ENCODE measurements at places on chromosomes 5 and 9.

DNA sequence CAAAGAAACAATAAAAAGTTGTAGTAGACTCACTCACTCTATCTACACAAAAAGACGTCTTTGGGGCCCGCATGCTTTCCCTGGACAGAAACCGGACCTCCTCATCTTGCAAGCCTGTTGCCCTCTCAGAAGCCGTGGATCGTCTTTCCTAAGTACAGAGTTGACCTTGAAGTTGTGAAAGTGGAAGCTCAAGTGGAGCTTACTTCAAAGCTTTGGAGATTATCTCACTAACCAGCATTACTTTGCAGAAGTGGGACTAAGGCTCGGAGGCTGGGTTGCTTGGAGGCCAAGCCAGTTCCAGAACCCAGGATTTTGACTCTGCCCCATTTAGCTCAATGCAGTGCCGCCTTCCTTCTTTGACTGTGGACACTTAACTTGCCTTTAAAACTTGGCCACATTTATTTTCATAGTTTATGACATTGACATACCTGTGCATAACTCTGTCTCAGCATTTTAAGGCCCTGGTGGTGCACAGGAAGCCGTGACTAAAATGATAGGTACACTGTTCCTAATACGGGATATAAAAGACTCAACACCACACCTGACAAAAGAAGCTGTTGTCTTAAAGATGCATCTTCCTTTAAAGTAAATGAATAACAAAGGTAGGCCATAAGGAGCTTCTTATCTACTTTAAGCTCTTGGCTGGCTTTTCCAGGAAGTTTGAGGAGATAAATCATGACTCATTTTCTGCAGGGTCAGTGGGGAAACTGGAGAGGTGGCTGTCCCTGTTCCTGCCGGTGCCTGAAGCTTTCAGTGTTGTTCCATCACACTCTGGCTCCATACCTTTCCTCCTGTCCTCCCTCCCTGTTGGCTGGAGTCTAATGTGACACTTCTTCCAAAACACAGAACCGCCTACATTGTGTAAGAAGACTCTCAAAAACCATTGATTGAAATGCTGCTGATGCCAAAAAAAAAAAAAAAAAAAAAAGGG is 10.7 kb downstream of the SLC25A25 start:
- DNase-seq, result no peak

DNA sequence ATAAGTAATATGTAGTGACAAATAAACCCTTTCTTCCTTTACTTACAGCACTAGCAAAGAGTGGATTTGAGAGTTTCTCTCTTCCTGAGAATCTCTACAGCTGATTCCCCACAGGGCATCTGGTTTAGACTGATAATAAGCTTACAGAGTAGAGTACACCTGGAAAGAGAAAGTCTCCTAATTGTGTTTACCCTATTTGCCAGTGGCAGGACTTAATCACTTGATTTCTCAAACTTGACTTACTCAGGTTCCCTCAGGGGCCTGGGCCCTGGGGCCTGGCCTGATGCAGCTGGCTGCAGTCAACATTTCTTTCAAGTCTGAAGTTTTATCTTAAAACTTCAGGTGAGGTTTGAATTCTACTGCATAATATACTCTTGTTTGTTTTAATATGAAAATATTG is 38.0 kb upstream of the UBTD2 start:
- no peak for DNase-seq

- DNase-seq, result no peak
These were observed 86.4 kb downstream of the ADRB2 start for GRCh38 chr5:148912714-148913398.

GRCh38 chr5:139076111-139076510 is 122.1 kb downstream of the SIL1 start:
- DNase-seq, result no peak

GRCh38 chr5:96876292-96876850 is at the start of gene ERAP2:
Gene ERAP2 (plus strand): TSS chr5:96876500. CDS start chr5:96879686, 3,186 bp downstream.
- peak; percentile 74 for DNase-seq

- no peak for DNase-seq
These were observed 10.4 kb downstream of the ZNF618 start for GRCh38 chr9:113886466-113886865.

DNA sequence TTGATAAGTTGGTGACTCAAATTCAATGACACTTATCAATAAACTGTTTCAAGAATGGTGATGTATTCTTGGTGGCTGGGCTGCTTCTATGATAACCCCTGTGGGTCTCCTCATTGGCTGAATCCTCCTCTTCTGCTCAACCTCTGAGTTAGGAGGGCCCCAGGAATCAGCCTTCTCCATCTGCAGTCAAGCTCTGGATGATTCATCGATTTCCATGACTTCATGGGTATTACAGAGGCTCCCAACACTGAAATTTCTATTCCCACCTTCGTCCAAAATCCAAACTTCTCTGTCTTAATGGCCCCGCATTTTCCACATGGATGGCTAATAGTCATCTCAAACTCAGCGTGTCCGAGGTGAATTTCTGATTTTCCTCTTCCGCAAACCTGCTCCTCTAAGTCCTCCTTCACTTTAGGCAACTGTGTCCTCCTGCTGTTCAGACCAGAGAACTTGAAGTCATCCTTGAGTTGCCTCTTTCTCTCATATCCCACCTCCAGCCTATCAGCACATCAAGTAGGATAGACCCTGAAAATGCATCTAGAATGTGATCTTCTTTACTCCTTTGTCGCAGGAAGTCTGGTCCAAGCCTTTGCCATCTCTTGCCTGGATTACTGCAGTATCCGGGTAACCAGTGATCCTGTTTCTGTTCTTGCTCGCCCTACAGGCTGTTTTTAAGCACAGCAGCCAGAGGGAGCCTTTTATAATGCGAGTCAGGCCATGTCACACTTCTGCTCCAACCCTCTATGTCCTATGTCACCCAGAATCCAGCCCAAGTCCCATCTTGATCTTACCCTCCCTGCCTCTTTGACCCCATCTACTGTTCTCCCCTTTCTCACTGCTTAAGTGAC is 41.4 kb upstream of the IL7R start:
- no peak for DNase-seq

DNA sequence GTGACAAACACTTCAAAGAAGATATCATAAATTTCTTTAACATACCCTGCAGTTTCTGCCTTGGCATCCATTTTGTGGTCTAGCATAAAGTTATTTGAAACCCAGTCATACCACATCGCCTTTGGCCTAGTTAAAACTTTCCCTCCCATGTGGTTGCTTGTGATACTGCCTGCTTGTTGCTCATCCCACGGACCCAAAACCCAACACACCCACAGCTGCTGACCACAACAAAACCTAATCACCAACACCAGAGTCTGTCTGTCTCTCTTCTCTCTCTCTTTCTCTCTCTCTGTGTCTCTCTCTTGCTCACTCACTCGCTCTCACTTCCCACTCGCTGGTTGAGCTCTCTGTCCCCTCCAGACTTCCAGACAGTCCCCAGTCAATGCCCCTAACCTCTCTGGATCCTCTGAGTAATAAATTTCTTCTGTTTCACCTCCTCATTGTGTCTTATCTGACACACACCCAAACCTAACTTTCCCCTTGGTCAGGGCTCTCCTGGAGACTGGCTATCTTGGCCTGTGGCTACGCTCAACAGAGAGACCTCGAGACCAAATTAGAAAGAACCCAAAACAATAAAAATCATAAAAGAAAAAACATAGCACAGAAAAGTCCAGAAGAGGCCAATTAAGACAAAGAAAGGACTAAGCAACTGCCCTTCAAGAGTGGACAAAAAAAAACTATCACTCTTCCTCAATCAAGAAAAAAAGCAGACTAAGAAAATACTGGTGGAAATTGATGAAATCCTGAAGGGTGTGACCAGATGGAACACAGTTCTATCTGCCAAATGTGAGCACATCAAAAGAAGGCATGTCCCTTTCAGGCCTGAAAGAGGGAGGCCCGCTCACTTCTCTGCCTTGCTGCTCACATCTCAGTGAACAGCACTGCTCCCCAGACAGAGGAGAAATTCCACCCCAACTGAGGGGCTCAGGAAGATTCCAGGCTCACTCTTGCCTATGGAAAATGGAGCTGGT is 41.5 kb downstream of the TTLL11 start:
- DNase-seq, result no peak

GRCh38 chr9:76733096-76733495 is 31.1 kb upstream of the PCA3 start:
- no peak for DNase-seq

- no peak for DNase-seq
These were observed 362.3 kb upstream of the PRR16 start for GRCh38 chr5:120101771-120102170.

- no peak for DNase-seq
These were observed 63.7 kb upstream of the IFNK start for GRCh38 chr9:27460226-27461023.

GRCh38 chr9:92713528-92713927 is 43.6 kb upstream of the IPPK start:
- DNase-seq, result no peak

DNA sequence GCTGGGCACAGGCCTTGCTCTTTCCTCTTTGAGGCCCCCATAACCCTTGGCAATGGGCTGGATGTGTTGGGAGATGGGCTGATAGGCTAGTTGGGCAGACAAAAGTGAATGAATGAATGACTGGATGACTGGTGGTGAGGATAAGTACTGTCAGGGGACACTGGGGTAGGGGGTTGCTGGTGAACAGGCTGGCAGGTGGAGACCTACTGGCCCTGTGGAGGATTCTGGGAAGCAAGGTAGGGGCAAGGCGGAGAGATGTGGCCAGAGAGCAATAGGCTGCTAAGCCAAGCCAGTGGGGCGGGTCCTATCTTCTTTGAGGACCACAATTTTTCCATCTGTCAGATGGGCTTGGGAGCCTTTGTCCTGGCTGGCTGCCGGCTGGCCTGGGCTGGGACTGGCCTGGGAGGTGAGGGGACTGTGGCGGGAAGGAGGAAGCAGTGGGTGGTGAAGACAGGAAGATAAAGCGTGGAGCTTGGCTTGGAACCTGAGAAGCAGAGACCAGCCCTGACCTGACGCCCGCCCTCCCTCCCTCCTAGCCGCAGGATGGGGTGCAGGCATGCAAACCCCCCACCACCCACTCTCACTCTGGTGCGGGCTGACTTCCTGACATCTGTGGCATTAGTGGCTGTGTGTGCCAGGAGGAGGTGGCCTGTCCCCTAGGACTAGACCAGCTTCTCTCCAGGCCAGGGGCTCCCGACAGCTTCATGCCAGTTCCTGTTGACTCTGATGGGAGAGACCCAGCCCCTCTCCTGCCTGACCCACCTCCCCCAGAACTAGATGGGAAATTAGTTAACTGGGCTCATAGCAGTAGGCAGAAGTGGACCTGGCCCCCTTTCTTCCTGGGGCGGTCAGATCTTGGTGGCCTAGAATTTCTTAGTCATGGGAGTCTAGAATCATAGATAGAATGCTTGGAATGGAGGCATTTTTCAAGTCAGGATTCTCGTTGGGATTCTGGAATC is 9.5 kb downstream of the CXXC5 start:
- peak; percentile 17 for DNase-seq

GRCh38 chr9:120531683-120532300 is 48.2 kb downstream of the CDK5RAP2 start:
- no peak for DNase-seq

- no peak for DNase-seq
These were observed 15.9 kb downstream of the GRHPR start for GRCh38 chr9:37438359-37438758.

DNA sequence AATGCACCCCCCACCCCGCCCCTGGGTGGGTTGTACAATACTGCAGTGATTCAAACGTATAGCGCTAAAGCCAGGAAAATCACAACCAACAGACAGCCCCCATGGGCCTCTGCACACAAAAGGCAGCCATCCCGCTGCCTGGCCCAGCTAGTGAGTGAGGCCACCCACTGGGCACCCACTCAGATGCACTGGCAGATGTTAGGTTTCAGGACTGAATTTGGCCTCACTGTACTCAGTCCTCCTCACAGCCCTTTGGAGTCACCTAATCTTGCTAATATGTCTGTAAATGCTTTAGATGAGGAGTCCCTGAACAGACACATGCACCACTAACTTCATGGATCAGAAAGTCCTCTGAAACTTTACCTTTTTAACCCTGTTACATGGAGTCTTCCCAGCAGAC is 87.7 kb downstream of the FSTL4 start:
- DNase-seq, result no peak

- no peak for DNase-seq
These were observed 46.3 kb upstream of the GLIS3 start for GRCh38 chr9:4346131-4346530.

DNA sequence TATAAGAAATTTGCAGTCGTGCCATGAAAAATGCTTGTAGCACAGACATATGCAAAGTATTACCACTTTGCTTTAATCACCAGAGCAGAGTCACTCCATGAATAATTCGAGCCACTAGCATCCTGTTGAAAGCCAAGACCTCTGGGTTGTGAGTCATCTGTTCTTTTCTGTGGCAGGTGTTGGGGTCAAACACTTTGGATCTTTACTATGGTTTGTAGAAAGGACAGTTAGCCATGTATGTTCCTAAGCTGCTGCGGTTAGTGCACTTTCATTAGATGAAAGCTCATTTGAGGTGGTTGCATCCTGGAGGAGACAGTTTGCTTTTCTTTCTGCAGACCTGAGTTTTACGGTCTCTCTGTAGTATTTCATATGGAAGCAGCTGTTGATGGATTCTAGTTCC is 223.7 kb downstream of the DMRT2 start:
- no peak for DNase-seq

DNA sequence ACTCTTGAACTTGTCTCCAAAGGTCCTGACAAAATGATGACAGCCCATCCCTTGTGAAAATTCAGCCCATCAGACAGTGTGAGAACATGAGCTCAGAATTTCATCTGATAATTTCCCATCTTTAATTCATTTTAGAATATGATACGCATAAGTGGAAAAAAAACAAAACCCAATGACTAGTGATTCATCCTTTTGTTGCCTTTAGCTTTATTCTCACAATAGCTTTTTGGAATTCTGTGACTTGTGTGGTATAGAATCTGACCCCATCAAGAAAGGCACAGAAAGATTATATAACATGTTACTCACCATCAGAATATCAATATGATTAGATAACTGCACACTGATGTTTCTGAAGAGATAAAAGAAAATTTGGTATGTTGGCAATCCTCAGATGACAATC is 16.1 kb upstream of the TMED7 start:
- DNase-seq, result no peak

DNA sequence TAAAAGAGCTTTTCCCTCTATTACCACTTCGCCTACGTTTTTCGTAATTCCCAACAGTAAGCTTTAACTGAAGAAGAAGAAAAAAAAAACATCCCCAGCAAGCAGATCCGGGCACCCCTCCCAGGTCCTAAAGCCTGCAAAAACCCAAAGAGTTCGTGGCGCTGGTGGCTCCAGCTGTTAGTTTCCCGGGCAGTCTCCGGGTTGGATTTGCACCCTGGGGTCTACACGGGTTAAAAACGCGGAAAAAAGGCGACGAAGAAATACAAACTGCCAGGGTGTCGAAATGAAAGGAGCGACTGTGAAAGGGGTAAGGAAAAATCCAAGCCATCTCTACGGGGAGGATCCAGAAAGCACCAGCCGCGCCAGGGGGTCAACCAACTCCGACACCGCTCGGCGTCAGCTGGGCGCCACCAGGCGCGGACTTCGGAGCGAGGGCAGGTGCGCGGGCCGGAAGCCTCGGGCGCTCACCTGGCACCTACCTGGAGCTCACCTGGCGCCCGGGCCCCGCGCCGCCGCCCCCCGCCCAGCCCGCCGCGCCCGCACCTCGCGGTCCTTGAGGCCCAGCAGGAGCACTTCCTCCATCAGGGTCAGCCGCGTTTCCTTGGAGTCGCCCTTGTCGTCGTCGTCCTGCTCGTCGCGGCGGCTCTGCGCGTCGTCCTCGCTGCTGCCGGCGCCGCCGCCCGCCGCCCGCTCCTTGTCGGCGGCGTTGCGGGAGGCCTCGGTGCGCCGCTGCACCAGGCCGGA is 680 bp downstream of the GOLPH3 start:
- DNase-seq, result peak; percentile 72

- DNase-seq, result no peak
These were observed 125.3 kb upstream of the SAP30L start for GRCh38 chr5:154320224-154321089.

Data from globus pallidus (tissue), 1 donor.